Cerebellar cortex (tissue), 1 donor: ENCODE measurements at places on chromosomes 5 and 9.

DNA sequence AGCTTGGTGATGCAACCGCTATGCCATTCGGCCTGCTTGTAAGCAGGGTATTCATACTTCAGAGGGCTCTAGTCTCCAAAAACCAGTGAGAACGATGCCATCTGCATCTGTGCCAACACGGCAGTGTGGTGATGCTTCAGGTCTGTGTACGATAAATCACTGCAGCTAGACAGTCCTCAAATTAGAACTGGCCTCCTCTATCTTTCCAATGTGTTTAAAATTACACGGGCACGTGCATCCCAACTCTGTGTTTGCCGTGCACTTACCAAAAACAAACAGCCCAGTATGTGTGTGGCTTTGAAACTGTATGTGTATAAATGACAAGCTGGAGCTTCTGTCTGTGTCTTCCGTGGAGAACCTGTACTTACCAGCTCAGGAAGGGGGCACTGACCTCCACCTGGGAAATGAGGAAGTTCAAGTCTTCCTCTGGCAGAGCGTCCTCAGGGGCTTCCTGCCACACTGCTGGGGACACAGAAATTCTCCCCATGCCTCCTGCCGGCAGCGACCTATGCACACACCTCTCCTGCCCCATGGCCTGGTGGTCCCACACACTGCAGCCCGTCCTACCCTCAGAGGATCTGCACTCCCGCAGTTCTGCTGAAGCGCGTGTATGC lies 12.3 kb downstream of the MED10 start:
- peak; percentile 52 for DNase-seq

DNA sequence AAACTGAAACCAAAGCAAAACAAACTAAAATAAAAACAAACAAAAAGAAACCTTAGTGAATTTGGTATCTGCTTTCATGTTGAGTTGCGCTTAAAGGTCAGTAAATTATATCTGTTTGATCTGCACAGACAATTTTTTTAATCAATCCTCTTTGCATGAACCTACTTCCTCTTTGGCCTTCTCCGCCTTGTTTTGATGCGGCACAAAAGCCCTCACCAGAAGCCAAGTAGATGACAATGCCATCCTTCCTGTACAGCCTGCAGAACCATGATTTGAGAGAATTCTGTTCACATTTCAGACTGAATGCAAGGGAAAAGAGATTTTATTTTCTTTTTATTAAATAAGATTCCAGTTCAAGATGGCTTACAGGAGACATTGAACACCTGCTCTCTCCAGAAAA lies 473.6 kb upstream of the FTMT start:
- DNase-seq: no peak

- DNase-seq: peak; percentile 27
These were observed 272.3 kb downstream of the ZSWIM6 start for GRCh38 chr5:61604076-61605025.

DNA sequence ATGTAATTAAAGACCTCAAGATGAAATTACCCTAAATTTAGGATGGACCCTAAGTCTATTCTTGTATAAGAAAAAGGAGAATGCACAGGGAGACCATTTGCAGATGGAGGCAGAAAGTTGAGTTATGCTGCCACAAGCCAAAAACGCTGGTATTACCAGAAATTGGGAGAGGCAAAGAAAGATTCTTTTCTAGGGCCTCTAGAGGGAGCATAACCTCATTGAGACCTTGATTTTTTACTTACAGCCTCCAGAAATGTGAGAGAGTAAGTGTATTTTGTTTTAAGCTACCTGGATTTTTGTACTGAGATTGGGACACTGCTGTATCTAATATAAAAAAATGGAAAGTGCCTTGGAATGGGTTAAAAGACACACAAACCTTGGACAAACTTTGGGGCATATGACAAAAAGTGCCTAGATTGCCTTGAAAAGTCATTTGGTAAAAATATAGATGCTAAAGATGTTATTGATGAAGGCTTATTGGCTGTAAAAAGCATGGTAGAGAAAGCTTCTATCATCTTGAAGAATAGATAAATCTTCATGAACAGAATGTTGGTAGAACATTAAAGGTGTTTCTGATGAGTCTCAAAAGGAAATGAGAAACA lies 174.7 kb upstream of the PRDM9 start:
- DNase-seq: peak; percentile 11

DNA sequence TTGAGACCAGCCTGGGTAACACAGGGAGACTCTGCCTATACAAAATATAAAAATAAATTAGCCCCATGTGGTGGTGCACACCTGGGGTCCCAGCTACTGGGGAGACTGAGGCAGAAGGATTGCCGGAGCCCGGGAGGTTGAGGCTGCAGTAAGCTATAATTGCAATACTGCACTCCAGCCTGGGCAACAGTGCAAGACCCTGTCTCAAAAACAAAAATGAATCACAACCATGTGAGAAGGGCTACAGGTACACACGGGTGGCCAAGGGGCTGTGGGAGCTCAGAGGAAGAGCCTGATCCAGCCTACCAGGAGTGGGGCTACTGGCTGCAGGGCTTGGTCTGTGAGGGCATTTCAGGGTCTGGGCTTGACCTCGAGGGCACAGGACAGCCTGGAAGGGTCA lies 55.2 kb upstream of the STXBP1 start:
- no peak for DNase-seq

DNA sequence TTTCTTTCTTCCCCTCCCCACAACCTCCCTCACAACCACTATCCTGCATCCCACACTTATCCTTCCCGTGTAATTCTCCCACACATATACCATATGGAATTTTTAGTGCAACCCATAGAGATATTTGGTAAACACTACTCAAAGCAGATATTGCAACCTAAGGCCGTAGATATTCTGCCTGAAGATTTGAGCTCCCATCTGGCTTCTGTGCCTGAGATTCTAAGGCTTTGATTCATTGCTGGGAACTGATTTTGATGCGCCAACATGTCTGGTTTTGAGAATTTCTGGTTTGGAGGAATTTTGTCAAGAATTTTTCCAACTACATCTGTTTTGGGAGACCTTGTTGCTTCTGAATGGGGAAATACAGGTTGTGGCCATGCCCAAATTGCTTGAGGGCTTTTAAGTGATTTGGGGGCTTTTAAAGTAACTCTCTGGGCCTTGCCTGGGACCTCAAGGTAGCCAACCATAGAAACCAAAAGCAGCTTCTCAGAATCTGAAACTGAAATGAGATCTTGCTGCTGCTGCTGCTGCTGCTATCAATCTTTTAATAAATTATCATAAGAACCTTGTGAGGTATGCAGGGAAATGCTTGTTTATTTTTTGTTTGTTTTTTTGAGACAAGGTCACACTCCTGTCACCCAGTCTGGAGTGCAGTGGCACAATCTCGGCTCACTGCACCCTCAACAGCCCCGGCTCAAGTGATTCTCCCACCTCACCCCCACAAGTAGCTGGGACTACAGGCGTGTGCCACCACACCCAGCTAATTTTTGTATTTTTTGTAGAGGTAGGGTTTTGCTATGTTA lies 36.2 kb downstream of the PLAC8L1 start:
- DNase-seq: no peak

DNA sequence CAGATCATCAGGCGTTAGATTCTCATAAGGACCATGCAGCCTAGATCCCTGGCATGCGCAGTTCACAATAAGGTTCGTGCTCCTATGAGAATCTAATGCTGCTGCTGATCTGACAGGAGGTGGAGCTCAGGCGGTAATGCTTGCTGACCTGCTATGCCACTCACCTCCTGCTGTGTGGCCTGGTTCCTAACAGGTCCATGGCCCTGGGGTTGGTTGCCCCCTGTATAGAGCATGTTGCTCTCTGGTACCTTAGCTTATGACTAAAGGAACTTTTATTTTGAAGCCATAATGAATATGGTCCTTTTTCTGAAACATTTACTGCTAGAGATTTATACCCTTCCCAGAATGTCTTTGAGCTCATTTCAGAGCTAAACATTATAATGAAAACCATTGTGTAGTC lies 3.1 kb downstream of the MAN2A1 start:
- DNase-seq: no peak

- no peak for DNase-seq
These were observed 11.4 kb upstream of the ASS1 start for GRCh38 chr9:130433168-130433946.

GRCh38 chr5:58890265-58890664 lies 307.4 kb downstream of the RAB3C start:
- no peak for DNase-seq

DNA sequence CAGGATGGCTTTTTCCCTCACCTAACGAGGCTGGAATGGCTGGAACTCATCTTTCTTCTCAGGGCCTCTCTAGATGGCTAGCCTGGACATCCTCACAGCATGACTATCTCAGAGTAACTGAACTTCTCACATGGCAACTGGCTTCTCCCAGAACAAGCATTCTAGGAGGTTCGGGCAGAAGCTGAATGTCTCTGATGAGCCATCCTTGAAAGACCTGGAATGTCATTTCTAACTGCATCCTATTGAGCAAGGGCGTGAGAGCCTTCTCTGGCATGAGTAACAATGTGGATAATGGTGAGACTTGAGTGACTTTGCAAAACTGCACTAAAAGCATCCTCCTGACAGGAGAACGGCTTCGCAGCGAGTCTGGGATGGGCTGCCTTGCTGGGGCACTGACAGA lies 487.7 kb downstream of the MAT2B start:
- DNase-seq: no peak

- DNase-seq: no peak
These were observed 51.2 kb upstream of the ARRDC3 start for GRCh38 chr5:91434348-91434747.

- DNase-seq: peak; percentile 73
These were observed 7.0 kb downstream of the NFIB start for GRCh38 chr9:14306672-14307660.

DNA sequence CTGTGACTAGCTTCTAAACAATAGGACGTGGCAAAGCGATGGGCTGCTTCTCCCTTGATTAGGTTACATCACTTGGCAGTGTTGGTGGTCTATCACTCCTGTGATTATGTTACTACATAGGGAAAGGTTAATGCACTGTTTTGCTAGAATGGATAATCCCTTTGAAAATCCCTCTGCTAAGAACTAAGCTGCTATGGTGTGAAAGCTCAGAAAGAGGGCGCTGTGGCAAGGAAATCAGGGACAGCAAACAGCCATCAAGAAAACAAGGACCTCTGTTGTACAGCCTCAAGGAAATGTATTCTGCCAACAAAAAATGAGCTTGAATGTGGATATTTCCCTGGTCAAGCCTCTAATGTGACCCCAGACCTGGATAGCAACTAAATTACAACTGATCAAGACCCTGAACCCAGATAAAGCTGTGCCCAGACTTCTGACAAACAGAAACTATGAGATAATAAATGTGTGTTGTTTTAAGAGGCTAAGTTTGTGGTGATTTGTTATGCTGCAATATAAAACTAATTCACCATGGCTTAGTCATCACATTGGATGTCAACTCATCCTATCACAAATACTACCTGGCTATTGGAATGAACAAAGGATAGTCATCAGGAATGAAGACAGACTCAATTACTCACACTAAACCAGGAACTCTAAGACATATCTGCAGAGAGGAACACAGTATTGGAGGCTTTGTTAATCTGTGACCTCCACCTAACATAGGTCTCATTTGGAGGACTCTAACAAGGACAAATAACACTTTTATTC lies 1215.9 kb downstream of the EFNA5 start:
- DNase-seq: peak; percentile 45
